ENCODE measurements at places on chromosomes 5 and 9. TPM values are rescaled to one million over a fixed set of nuclear protein-coding genes. Genes with fewer than 3 reads are reported as not detected.

DNA sequence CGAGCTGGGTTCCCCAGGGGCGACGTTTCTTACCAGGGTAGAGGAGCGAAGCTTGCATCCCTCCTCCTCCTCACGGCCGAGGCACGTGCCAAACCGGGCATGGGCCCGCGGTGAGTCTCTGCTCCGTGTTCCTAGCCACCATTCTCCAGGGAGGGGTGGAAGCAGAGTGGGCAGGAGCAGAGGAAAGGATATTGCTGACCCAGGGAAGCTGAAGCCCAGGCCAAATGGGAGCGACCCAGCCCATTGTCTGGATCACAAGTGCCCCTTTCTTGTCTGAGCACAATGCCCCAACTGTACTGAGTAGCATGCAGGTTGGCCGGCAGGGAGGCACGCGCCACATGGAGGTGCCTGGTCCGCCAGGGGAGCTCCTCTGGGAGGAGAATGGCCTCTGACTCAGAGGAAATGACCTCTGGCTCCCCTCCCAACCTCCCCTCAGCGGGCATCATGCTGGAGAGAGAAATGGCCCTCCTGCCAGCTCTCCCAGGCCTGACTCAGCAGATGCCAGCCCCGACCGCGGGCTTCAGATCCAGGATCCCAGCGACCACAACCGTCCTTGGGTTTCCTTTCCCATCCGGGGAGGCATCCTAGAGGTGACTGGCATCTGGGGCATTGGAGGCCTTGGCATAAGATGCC, 1.1 kb downstream of the PRR7 start:
- peak overlapping the region; percentile 85 for H3K27ac ChIP-seq
- no peaks in the 10 kb centered on the region for H3K27me3 ChIP-seq
- peaks cover 52% of the 10 kb centered on the region for H3K4me1 ChIP-seq
- H3K4me3 ChIP-seq, result peak overlapping the region; percentile 65
- peaks cover 1% of the 10 kb centered on the region for H3K36me3 ChIP-seq

GRCh38 chr5:133556551-133556950, 55.8 kb downstream of the FSTL4 start:
- H3K27ac ChIP-seq, result no peak overlapping the region
- H3K4me3 ChIP-seq, result no peak overlapping the region
- H3K27me3 ChIP-seq, result peaks cover 10% of the 10 kb centered on the region
- no peaks in the 10 kb centered on the region for H3K36me3 ChIP-seq
- H3K4me1 ChIP-seq, result no peaks in the 10 kb centered on the region

- H3K4me3 ChIP-seq, result no peak overlapping the region
- H3K4me1 ChIP-seq, result peaks cover 11% of the 10 kb centered on the region
- no peaks in the 10 kb centered on the region for H3K27me3 ChIP-seq
- peaks cover 6% of the 10 kb centered on the region for H3K36me3 ChIP-seq
Observed at GRCh38 chr9:120698766-120699165, 15.5 kb downstream of the MEGF9 start.

SLC36A2 gene
- not detected for total RNA-seq
